GM04504 (cell line): ENCODE measurements at places on chromosomes 7 and 10.

GRCh38 chr7:135210888-135211178 is 493 bp downstream of the WDR91 start:
- DNase-seq: no peak

DNA sequence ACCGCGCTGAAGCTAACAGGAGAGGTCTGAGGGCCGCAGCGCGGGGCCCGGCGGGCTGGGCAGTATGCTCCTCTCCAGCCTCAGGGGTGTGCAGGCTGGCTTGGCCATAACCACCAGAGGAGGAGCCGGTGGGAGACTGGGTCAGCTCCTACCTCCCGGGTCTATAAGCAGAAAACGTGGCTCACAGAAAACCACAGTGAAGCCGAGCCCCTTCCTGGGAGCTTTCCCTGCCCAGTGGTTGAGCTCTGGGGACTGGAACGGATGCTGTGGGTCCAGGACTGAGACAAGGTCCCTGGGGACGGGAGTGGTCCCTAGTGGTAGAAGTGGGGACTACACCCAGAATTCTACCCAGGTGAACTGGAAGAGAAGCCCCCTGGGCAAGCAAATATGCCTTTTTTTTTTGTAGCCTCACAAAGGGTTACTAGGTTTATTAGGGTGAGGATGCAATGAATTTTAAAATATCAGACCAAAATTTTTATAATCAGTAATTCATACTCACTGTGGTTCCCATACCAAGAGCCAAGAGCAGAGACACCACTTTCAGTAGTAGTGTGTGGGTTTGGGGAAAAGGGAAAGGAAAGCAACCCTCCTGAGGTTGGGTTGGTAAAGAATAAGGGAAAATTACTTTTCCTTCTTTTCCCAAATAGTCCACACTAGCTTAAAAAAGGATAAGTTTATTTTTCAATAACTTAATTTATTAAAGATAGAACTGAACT is 67.9 kb upstream of the PRKCQ start:
- DNase-seq: no peak

- DNase-seq: no peak
Measured at GRCh38 chr10:43208147-43209073, 58.5 kb downstream of the RASGEF1A start.

GRCh38 chr10:34181553-34182300 is 633.4 kb downstream of the PARD3 start:
- no peak for DNase-seq

GRCh38 chr7:24560772-24561171 is 12.5 kb upstream of the PALS2 start:
- DNase-seq: no peak

GRCh38 chr10:90088024-90088317 is 386.6 kb downstream of the KIF20B start:
- no peak for DNase-seq

- peak; percentile 91 for DNase-seq
Measured at GRCh38 chr10:16905320-16905719, 88.1 kb upstream of the RSU1 start.

GRCh38 chr7:80218723-80219122 is 84.1 kb downstream of the GNAI1 start:
- peak; percentile 33 for DNase-seq

DNA sequence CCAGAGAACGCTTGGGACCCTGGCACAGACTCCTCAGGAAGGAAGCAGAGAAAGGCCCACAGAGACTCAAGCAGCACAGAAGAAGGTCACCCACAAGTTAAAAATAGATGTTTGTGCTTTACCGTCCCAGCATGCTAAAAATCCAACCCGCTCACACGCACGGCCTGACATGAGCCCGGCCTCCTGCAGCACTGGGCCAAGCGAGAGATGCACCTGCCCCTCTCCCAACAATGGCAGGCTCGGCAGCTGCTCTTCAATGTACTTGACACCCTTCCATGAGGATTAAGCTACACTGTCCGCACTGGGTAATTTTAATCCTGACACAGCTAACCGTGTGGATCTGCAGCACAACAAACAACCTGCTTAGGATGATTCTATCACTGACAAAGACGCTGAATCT is 9.3 kb downstream of the DIP2C start:
- no peak for DNase-seq

- DNase-seq: no peak
Measured at GRCh38 chr7:44064791-44065430, 456 bp downstream of the PGAM2 start.

DNA sequence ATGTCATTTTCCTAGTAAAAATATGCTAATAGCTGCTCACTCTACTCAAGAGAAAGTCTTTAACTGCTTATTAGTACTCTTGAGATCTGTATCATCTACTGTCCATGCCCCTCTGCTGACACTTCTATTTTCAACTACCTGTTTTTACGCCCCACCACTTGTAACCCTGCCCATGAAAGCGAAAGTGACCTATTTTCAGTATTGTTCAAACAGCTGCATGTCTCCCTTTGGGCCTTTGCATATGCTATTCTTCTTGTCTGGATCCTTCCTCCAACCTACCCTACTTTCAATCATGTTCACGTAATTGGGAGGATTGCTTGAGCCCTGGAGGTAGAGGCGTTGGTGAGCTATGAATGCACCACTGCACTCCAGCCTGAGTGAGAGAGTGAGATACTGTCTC is 1481.3 kb downstream of the GATA3 start:
- DNase-seq: no peak

DNA sequence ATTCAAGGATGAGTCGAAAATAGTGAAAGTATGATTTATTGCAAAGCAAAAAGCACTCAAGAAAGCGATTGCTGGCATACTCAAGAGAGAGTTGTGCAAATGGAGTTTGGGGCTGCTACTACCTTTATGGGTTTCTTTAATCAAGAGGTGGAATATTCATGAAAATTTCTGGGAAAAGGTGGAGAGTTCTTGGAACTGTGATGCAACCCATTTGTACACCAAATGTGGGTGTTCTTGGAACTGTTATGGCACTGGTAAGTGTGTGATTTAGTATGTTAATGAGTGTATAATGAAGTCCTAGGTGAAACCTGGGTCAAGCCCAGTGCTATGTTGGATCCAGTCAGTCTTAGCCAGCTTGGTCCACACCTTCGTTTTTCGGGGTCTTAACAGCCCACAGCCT is 3.4 kb upstream of the VOPP1 start:
- DNase-seq: no peak

DNA sequence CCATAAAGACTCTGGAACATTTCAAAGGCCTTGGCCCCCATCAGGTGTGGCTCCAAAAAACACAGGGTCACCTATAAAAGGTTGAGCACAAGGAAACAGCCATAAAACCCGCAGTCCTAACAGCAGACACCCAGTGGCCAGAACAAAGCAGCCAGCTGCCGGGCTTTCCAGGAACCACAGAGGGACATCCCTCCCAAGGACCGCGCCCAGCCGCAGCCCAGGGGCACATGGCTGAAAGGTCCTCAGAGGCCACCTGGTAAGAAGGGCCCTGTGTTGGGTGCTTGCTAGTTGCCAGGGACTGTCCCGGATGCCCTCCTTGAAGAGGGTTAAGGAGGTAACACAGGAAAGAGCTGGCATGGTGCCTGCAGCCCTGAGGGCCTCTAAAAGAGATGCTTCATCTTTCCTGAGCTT is 32.7 kb downstream of the KCNMA1 start:
- no peak for DNase-seq

- no peak for DNase-seq
Measured at GRCh38 chr10:111247781-111248389, 171.1 kb downstream of the ADRA2A start.

- peak; percentile 23 for DNase-seq
Measured at GRCh38 chr10:110600487-110601101, 33.1 kb downstream of the SMC3 start.

DNA sequence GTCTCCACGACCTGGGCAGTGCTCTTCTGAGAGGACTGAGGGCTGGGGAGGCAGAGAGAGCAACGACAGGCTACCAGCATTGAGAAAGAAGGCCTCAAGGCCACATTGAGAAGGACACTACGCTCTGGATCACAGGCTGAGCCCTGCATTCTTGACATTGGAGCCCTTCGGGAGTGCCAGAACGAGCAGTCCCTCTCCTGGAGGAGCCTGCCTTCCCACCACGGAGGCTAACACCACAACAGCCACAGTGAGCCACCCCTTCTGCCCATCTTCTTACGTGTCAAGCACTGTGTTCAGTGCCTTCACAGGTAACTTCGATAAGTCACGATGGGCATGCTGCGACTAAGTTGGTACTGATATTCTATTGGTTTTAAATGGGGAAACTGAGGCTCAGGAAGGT is 267.8 kb downstream of the RPS24 start:
- DNase-seq: no peak

GRCh38 chr10:70742537-70743429 is 42.4 kb downstream of the TBATA start:
- peak; percentile 32 for DNase-seq

DNA sequence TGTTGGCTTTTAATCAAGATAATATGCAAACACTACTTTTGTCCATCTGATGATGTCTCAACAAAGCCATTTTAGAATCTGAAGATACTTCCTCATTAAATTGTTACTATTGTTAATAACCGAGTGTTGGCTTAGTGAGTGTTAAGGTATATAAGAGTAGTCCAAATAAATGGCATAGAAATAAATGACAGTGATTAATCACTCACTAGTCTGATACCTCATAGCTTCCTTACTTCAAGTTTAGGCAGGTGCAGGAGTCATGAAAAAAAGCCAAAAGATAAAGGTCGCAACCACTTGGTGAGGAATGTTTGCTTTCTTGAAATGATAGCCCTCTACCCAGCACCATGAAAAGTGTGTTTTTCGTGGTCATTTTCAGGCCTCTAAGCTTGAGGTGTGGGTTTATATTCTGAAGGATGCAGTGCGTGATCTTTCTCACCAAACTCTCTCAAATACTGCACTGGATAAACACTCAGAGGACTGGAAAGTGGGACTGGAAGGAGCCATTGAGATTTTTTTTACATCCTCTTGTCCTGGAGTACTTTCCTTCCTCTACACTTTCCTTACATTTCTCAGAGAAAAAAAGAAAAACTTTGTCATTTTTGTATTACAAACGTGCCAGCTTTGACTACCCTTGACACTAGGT is 138.1 kb downstream of the KIAA1217 start:
- DNase-seq: no peak

- DNase-seq: no peak
Measured at GRCh38 chr7:21334906-21335305, 93.0 kb upstream of the SP4 start.

DNA sequence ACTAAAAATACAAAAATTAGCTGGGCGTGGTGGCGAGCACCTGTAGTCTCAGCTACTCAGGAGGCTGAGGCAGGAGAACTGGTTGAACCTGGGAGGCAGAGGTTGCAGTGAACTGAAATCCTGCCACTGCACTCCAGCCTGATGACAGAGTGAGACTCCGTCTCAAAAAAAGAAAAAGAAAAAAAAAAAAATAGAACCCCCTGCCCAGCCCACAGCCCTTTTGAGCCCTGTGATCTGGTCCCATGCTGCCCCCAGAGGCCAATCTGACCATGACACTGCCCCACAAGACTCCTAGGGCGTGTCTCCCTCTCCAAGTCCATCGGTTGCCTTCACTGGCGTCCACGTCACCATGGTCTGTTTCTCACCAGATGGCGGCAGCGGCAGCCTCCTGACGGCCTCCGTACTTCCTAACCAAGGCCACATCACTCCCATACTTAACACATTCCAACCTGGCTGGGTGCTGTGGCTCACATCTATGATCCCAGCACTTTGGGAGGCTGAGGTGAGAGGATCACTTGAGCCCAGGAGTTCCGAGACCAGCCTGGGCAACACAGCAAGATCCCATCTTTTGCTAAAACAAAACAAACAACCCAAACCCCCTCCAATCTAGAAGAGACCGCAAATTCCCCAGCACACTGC is 18.0 kb downstream of the STX1A start:
- no peak for DNase-seq

- DNase-seq: no peak
Measured at GRCh38 chr7:74470504-74470903, 16.8 kb downstream of the GTF2IRD1 start.

- DNase-seq: peak; percentile 74
Measured at GRCh38 chr7:91194841-91195240, 69.4 kb upstream of the FZD1 start.

DNA sequence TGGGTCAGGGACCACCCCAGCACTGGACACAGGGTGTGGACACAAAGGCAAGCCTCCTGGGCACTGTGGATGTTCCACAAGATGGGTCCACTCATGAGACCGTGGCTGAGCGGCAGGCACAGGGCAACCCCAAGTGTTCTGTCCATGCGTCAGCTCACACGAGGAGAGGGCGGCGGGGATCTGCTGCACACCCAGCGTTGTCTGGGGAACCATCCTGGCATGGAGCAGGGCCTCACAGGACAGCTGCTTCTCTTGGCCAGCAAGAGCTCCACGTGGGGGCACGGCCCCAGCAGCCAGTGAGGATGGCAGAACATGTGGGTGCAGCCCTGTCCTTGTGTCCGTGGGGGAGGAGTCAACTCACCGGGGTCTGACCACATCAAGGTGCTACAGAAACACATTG is 195.4 kb downstream of the PTPRN2 start:
- no peak for DNase-seq

GRCh38 chr7:7080802-7081201 is 101.5 kb upstream of the C1GALT1 start:
- DNase-seq: no peak

DNA sequence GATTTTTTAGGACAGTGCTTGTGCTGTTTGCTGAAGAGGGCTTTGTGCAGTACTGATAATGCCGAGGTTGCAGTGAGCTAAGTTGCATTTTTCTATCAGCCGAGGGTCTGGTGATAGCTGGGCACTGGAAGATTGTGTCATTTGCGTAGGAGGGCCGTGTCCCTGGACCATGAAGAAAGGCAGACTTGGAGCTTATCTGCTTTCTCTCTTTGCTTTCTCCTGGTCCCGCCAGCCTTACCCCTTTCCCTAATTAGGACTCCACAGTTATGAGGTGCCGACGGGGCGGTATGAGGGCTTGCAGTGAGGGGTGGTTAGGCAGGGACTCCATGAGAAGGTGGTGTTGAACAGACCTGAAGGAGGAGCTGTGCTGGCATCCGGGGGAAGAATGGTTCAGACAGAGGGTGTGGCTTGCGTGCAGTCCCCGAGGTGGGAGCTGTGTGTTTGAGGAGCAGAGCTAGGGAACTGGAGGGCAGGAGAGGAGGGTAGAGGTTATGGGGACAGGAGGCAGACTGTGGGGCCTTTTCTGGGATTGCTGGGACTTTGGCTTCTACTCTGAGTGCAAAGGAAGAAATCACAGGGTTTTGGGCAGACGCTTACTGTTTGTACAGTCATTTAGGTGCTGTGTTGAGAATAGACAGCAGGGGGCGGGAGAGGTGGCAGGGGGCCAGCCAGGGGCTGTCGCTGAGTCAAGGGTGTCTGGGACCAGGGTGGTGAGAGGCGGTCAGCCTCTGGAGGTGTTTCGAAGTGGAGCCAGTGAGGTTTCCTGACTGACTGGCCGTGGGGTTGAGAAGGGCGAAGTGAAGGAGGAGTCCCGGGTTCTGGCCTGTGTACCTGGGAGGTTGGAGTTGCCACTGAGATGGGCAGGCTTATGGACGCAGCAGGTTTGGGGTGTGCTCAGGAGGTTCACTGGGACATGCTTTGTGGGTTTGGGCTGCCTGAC is 43.4 kb downstream of the PRF1 start:
- DNase-seq: no peak
